Activated CD4-positive, alpha-beta T cell treated with anti-CD3 and anti-CD28 coated beads, Interleukin-2, amount 50 U/mL, for 24 hours (primary cell): ENCODE measurements at places on chromosomes 2 and 18.

DNA sequence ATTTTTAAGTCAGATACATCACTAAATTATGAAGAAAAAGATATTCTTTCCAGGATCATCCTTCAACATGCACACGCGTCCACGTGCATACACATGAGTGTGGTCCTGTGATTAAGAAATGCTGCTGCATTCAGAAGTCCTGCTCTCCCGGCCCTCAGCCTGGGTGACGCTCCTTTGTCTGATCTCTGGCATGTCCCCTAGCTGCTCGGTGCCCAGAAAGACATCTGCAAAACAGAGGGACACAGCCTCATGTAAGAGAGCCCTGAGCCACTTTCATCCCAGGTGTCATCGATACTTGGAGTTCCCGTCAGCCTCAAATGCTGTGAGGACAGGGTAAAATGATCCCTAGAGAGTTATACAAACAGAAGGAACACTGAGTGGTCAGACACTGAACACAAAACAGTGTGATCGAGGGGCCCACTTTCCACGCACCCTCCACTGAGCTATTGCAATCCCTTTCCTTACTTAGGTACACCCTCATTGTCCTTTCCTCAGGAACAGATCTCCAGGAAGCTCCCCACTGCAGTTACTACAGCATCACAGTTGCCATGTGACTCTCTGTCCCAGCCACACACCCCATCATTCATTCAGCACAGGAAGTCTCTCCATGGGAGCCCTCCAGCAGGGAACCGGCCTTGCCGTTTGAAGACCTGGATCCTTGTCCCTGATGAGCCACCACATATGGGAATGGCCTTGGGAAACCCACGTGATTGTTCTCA is 32.1 kb downstream of the CRACDL start:
- DNase-seq = no peak

- DNase-seq = no peak
Observed at GRCh38 chr2:60416221-60417008, 137.0 kb downstream of the BCL11A start.

GRCh38 chr2:236946871-236947270 is 138.8 kb upstream of the COPS8 start:
- no peak for DNase-seq

GRCh38 chr2:76450024-76450475 is 739.3 kb upstream of the GCFC2 start:
- no peak for DNase-seq

DNA sequence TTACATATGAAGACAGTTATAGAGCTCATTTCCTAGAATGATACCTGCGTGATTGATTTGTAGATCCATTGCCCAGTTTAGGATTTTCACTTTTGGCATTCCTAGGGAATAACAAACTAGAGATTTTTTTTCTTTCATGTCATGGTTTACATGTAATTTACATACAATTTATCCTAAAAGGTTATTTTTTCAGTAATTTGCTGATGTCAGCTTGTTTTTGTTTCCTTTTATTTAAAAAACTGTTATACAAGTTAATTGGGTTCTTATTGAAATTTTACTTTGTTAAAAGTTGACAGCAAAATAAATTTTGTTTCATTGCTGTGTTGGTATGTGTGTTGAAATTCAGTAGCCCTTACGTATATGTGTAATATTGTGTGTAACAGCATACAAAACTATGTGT is 23.4 kb downstream of the MTX2 start:
- DNase-seq = no peak

- no peak for DNase-seq
Observed at GRCh38 chr18:62413206-62413605, 88.1 kb downstream of the TNFRSF11A start.

DNA sequence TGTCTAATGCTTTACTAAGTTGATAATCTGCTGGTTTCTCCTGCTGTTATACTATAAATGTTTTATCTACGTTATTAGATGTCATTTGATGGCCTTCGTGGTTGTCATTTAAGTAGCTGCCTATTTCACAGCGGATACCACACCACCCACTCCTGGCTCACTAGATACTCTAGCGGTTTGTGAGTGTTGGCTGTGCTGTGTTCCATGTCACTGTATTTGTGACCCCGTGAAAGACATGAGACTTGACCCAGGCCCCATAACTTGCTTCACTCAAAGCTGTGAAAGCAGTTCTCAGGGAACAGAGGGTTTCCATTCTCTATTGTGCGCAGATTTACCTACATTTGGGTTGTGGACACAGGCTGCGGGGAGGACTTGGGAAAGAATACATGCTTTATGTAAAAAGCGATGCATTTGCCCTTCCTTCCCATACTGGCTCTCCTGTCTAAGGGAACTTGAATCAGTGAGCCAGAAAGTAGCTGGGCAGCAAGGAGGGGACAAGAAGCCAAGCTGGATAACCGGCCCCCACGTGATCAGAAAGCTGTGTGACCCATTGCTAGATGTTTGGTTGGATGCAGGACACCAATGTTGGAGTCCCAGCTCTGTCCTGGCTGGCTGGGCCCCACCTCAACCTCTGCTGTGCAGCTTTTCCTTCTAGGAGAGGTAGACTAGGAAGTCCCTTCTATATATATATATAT is 52.2 kb downstream of the PLB1 start:
- no peak for DNase-seq

GRCh38 chr2:231683292-231684235 is 24.8 kb upstream of the PTMA start:
- no peak for DNase-seq

DNA sequence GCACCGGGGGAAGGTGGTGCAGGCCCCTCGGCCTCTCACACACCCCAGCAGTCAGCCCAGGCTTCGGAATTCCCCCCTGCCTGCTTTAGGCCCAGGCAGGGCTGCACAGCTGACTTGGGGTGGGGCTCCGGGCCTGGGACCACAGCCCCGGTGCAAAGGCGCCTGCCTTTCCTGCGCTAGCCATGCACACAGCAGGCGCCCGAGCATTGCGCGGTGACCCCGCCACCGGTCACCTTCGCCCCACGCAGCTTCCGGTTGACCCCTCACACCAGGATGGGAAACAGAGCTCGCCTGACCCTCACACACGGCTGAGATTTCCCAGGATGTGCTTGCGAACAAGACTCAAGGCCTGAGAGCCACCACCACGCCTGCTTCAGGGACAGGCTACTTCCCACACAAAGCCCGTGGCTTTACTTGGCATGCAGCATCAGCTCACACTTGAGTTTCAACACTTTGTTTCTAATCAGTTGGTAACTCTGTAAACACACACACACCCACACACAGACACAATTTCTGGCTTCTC is 46.0 kb downstream of the SLC66A2 start:
- no peak for DNase-seq

DNA sequence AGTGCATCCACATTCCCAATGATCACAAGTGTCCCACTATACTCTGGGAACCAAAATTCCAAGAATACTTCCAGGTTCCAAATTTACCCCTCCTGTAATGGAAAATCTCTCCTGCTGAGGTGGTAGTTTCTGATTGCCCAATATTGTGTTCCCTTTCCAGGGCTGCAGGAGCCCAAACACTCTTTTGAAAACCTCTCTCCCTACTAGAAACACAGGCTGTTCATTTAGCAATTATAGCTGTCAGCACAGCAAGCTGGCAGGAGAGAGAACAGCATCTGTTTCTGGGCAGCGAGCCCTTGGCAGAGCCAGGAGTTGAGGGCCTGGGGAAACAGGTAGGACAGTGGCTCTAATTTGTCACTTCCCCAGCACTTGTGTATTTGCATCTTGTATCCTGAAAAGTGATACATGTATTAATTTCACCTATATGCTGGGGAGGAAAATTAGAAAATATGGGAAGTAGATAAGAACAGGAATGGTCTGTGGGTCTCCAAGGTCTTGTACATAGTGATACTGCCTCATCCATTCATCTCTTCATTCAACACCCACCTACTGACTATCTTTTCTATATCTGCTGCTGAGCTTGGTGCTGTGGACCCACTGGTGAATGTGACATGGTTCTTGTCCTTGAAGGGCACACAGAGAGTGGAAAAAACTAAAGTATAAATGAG is 16.9 kb upstream of the PAIP2B start:
- no peak for DNase-seq

DNA sequence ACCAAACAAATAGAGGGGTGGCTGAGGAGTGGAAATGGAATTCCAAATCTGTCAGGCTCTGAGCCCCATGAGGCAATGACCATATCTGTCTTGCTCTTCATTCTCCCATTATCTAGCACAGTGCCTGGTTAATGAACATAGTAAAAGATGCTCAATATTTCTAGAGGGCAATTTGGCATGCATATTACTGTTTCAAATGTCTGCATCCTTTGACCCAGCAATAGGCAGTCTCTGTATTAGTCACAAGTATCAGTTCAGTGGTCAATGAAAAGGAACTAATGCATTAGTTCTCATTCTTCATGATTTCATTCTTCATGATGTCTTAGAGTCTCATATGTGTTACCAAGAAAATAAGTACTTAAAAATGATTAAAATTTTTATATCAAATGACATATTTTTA is 28.4 kb upstream of the MALL start:
- no peak for DNase-seq

GRCh38 chr18:79062806-79063205 is 6.4 kb upstream of the ATP9B start:
- no peak for DNase-seq

DNA sequence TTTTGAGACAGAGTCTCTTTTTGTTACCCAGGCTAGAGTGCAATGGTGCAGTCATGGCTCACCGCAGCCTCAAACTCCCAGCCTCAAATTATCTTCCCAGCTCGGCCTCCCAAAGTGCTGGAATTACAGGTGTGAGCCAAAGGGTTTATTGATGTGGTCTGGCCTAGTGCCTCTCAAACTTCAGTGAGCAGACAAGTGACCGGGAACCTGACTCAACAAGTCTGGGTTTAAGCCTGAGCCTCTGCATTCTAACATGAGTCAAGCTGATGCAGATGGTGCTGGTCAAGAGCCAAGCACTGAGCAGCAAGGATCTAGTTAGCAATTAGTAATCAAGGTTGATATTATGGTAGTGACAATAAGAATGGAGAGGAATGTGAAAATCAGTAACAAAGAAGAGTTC is 21.3 kb downstream of the CDK15 start:
- DNase-seq = no peak

- no peak for DNase-seq
Observed at GRCh38 chr18:22223254-22223964, 54.0 kb downstream of the GATA6 start.

DNA sequence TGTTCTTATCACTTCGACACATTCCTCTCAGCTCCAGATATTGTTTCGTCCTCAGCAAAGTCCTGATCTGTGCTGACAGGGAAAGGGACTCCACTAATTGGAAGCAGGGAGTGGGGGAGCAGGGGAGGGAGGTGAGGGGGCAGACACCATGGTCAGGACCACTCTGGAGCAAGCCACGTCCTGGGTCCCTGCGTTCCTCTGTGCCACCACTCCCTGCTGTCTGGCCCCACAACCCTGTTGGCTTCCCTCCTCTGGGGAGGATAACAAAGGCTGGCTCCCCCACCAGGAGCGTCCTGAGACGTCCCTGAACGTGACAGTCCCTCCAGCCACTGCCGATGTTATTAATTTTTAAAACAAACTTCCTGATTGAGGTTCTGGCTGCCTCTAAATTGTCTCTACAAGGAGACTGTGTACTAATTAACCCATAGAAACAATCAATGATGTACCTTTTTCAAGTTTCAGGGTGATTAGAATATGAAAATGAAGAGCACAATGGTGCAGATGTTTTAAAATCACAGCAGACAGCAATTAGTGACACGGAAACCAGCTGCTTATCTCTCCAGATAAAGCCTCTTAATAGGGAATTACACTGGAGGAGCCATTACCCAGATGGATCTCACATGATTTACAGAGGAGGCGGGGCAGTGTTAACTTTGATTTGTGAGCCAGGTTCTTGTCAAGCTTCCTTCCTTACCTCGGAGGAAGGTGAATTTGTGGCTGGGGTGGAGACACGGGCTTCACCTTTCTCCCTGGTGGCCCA is 257.5 kb downstream of the SETBP1 start:
- DNase-seq = no peak

GRCh38 chr2:27798948-27799645 is 27.6 kb downstream of the MRPL33 start:
- DNase-seq = no peak

DNA sequence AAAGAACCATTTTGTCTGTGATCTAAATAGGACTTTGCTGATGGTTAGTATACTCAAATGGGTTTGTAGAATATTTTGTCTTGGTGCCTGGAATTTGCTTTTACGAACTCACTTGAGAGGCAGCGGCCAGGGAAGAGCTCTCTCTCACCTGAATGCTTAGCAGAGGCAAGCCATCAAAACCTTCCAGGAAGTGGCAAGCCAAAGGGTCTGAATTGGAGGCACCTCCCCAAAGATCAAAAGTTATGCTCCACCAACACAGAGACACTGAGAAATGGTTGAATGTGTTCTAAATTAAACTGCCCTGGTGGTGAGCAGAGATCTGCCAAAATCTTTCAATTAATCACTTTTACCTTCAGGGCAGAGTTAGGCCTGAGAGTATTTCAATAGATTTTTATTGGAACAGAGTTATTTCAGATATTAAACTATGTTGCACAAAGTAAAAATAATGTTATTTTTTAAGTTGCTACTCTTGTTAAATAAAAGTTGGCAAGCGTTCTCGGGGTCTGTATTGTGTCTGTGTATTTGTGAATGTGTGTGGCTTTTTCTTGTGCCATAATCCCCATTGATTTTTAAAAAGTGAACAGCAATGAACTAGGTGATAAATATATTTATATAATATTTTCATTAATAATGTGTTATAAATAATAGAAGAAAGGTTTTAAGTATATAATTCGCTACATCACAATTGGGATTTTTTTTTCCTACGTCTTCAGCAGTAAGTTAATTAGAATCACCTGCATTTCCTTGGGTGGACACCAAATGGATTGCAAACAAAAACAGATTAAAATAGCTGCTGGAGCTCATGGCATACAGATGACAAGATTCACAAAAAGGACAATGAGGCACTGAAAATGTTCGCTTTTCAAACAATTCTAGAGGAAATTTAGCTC is 416.1 kb downstream of the ARHGAP15 start:
- no peak for DNase-seq

- no peak for DNase-seq
Observed at GRCh38 chr2:156867201-156867600, 390.3 kb upstream of the GALNT5 start.

- DNase-seq = no peak
Observed at GRCh38 chr2:238716171-238716570, 131.7 kb upstream of the TWIST2 start.

DNA sequence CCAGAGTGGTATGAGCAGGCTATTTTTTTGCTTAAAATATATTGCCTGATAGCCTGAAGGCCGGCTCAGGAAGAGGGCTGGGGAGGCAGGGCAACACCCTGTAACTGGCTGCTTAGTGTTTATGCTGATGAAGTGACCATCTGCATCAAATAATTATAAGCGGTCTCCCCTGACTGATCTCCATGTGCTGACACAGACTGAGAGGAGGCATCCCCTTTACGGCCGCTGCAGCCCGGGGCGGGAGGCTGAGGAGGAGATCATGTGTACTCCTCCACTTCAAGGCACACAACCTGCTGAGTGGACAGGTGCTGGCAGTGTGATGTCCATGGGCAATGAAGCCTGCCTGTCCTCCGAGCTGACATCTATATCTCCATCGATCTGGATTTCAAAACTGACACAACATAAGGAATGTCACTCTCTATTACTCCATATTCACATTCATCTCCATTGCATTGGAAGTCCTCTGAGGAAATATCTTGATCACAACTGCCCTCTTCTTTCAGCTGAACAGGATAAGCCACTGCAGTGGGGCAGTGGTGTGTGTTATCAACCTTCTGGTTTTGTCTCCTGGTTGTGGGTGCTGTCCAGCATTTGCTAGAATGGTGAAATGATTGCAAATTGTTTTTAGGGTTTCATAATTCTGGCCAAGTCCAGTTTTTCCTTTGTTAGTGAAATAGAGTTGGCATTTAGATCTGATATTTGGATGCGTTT is 143.5 kb downstream of the AQP4 start:
- no peak for DNase-seq
